Sigmoid colon (tissue), 7 donors: ENCODE measurements at places on chromosomes 5 and 9. TPM values are rescaled to one million over a fixed set of nuclear protein-coding genes. Genes with fewer than 3 reads are reported as not detected.

- no peak for DNase-seq
Observed at GRCh38 chr9:77807846-77808750, 160.0 kb upstream of the GNA14 start.

WDR36 gene
- total RNA-seq = 22.8 TPM

- DNase-seq = no peak
Observed at GRCh38 chr5:112957036-112957808, 19.4 kb upstream of the DCP2 start.

SEMA6A gene
- 29.3 TPM for total RNA-seq

DNA sequence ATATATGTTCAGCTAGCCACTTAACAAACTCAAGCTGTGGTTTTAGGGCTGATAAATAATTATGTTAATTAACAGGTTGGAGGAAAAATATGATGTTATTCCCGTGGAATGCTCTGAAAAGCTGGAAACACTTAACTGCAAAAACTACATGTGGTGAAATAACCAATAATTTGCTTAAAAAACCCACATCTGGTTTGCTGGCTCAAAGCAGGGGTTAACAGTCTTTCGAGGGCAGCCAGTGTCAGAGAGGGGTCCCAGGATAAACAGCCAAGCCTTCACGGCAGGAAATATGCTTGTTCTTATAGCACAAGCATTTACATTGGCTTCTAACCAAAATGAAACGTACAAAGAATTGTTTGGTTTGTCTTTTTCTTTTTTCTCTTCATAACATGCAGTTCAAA is 254.0 kb upstream of the GAS1 start:
- no peak for DNase-seq

TRPM3 gene
- total RNA-seq = 0.33 TPM

GRCh38 chr9:97695390-97695789 is 1.8 kb downstream of the XPA start:
- no peak for DNase-seq

PCDHGA10 gene
- total RNA-seq = 11.5 TPM

RAI14 gene
- 89.5 TPM for total RNA-seq

DNA sequence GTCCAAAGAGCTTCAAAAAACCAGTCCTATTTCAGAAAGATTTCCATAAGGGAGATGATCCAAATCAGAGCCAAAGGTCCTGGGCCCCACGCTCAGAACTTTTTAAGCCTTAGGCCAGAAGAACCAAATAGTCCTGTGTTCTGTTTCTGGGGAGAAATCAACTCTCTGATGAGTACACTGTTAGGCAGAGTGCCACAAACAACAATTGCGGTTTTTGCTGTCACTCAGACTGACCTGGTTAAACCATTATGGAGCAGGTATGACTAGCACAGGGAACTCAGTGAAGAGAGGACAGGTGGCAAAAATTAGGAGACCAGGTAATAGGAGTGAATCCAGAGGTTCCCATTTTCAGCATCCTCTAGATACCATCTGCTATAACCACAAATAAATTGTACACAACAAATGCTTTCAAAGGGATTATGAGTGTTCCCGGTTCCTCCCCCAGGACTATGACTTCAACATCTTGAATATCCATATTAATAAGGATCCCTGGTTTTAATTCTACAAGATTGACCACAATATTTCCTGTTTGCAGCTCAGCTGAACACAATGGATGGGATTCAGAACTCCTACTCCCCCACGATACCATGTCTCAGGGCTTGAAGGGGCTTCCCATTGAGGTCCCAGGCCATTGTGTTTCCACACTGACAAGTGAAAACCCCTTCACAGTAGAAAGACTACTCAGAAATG is 52.1 kb upstream of the FREM1 start:
- DNase-seq = no peak

GRCh38 chr9:19754921-19755320 is 33.9 kb downstream of the SLC24A2 start:
- DNase-seq = no peak

DNA sequence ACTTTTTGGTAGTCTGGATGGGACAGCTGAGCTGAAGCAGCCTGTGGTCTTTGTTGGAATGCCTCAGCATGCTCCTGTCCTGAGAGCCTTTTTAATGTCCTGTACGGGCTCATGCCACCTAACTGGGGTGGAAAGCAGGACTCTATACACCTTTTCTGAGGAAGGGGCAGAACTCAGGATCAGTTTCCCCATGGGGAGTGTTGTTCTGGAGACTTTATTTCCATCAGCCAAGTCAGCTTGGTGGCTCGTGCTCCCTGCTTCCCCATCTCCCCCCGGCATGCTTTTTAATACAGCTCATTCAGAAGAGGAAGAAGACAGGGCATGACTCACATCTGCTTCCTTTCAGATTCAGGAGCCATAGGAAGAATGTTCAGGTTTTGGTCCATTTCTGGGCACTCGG is 5.1 kb upstream of the SEPTIN8 start:
- DNase-seq = peak; percentile 57

PCSK1 gene
- total RNA-seq = 1.8 TPM

DNA sequence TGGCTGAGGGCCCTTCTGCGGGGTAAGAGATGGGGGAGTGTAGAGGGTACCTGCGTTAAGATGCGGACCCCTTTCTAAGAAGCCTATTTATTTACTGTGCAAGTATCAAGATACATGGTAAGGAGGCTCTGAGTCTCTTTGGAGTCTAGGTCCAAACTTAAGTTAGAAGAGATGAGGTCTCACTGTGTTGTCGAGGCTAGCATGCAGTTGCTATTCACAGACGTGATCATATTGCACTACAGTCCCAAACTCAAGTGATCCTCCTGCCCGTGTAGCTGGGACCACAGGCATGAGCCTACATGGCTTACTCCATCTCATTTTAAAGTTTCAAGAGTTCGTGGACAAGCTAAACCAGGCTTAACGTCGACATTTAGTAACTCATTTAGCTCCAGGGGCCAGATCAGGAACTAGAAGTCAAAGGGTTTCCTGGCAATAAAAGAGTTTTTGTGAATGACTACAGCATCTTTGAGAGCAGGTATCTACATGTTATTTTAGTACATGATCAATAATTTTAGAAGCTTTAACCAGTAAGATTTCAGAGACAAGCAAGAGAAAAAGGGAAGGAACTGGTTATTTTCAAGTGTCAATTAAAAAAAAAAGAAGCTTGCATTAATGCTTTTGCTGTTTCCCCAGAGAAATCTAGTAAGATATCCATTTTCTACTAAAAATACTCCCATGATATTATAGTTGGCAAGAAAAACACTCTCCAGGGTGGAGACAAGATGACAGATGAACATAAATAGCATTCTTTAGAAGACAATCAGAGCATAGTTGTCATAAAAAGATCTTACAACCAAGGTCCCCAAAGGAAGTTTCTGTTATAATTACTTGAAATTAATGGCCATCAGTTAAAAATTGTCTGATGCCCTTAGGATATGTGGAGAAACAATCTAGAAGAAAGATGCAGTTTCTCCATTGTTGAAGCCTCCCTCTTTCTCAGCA is 141.3 kb downstream of the SCAMP1 start:
- no peak for DNase-seq

NTRK2 gene
- 1.4 TPM for total RNA-seq

DNA sequence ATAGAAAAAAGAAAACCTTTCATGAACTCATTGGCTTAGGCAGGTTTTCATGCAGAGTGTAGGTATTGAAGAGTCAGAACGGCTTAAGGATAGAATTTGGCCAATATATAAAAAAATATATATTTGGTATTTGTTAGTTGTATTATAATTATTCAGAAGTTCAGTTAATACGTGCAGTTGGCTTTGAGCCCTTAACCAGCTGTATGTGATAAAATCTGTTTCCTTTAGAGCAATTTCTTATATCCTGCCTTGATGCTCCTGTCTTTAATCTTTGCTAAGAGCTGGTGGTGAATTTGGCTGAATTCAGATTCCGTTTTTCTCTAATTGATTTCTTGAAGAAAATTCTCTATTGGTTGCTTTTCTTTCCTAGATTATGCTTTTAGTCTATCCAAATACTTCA is 3.7 kb downstream of the ANXA1 start:
- DNase-seq = no peak

DNA sequence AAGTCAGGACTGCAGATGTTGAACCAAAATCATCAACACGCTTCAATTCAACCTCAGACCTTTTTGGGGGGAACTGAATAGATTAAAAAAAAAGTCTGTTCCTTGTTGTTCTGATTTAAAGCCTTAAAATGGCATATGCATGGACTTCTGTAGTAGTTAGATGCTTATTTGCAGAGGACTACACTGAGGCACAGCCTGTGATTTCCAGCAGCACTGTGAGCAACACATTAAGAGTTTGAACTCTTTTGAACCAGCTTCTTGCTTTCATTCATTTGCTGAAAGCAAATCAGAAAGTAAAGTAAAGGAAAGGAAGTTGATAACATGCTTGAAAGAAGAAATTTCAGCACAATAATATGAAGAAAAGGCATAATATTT is 60.7 kb upstream of the DMAC1 start:
- no peak for DNase-seq

DNA sequence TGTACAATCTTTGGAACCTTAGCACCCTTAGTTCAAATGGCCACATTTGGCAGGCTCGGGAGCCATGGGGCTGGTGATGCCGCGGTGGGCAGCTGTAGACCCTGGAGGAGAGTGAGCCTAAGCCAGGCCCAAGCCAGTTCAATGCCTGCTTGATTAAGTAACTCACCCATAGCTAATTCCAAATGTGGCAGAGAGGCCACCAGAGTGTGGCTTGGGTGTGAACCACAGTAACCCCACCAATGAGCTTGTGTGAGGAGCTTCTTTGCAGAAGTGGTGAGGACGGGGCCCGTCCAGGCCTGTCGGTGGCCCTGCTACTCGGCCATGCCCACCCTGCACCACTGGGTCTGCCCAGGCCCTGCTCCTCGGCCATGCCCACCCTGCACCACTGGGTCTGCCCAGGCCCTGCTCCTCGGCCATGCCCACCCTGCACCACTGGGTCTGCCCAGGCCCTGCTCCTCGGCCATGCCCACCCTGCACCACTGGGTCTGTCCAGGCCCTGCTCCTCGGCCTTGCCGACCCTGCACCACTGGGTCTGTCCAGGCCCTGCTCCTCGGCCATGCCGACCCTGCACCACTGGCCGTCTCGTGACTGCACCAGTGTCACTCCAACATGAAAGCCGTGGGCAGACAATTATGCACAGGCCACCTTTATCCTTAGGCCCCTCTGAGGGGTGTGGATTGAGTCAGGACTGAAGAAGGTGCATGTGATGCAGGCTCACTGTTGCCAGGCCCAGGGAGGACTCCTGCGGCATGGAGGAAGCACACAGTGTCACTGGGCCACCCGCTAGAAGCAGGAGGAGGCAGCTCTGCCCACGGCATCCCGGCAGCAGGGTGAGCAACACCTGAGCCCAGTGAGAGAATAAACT is 75.4 kb downstream of the MRPL36 start:
- DNase-seq = peak; percentile 32

- no peak for DNase-seq
Observed at GRCh38 chr9:72361217-72361616, 3.8 kb downstream of the ZFAND5 start.

FBP1 gene
- total RNA-seq = 2.2 TPM

- no peak for DNase-seq
Observed at GRCh38 chr5:133032852-133033742, 6.7 kb upstream of the ZCCHC10 start.

- no peak for DNase-seq
Observed at GRCh38 chr9:107938801-107939386, 449.3 kb upstream of the KLF4 start.

DNA sequence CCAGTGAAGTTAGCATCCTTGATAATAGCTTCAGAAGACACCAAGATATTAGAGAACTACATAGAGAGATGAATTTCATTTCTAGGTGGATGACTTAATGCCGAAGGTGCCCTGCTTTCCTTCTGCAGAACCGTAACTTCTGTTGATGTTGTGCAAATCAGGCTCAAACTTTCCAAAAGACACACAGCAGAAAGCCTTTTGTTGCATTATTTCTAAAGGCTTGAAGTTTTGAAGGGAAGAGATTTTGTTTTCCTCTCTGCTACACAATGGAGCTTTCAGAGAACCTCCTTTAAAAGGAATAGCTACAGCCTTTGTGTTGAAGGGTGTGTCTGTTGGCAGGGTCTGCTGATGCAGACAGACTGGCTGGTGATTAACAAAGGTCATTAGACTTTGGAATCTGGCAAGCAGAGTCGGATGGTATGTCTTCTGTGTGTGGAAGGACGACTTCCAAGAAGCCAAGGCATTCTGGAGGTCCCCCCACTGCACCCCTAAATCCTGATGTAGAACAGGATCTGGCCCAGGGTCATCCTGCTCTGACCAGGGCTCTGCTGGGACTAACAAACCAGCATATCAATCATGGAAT is 57.8 kb downstream of the ZNF462 start:
- DNase-seq = no peak
